ENCODE measurements at places on chromosomes 7 and 10.

GRCh38 chr7:46169384-46169755 lies 248.3 kb upstream of the IGFBP3 start:
- no peak for DNase-seq

DNA sequence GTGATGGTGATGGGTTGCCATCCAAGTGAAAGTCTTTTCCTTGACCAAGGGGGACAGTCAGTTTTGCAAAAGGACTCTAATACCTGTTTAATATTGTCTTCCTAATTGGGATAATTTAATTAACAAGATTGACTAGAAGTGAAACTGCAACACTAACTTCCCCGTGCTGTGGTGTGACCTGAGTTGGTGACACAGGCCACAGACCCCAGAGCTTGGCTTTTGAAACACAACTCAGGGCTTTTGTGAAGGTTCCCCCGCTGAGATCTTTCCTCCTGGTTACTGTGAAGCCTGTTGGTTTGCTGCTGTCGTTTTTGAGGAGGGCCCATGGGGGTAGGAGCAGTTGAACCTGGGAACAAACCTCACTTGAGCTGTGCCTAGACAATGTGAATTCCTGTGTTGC lies 6.9 kb downstream of the PPIF start:
- DNase-seq, result no peak

DNA sequence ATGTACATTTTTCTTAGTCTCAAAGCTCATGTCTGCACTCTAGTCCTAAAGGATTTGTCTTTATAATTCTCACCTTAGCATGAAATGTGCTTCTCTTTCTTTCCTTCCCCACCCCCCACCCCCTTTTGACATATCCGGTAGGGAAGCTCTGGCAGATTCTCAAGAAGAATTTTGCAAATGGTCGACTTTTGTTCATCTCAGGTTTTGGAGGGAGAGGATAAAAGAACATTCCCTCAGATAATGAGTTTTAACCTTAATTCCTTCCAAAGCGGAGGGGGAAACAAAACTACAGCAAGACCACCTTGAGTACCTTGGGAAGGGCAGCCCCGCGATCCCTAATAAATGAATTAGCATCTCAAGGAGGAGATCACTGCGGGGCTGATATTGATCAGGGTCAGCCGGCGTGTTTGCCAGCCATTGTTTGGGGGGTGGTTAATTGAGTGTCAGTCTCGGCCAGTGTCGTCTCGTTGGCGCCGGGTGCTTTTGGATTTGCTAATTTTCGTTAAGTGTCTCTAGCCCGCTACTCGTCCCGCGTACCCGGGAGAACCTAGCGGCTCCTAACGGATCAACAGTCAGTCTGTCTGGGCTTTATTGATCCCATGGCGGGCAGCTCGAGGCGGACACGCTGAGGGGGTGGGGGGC lies 874 bp upstream of the BAMBI start:
- no peak for DNase-seq

DNA sequence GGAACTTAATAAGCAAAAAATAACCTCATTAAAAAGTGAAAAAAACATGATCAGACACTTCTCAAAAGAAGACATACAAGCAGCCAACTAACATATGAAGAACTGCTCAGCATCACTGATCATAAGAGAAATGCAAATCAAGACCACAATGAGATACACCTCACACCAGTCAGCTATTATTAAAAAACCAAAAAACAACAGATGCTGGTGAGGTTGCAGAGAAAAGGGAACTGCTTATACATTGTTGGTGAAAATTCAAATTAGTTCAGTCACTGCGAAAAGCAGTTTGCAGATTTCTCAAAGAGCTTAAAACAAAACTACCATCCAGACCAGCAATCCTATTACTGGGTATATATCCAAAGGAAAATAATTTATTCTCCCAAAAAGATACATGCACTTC lies 513.3 kb downstream of the MDFIC start:
- no peak for DNase-seq

GRCh38 chr10:23114228-23114850 lies 19.0 kb downstream of the MSRB2 start:
- no peak for DNase-seq

GRCh38 chr10:102752266-102752930 lies 8.7 kb downstream of the WBP1L start:
- no peak for DNase-seq

DNA sequence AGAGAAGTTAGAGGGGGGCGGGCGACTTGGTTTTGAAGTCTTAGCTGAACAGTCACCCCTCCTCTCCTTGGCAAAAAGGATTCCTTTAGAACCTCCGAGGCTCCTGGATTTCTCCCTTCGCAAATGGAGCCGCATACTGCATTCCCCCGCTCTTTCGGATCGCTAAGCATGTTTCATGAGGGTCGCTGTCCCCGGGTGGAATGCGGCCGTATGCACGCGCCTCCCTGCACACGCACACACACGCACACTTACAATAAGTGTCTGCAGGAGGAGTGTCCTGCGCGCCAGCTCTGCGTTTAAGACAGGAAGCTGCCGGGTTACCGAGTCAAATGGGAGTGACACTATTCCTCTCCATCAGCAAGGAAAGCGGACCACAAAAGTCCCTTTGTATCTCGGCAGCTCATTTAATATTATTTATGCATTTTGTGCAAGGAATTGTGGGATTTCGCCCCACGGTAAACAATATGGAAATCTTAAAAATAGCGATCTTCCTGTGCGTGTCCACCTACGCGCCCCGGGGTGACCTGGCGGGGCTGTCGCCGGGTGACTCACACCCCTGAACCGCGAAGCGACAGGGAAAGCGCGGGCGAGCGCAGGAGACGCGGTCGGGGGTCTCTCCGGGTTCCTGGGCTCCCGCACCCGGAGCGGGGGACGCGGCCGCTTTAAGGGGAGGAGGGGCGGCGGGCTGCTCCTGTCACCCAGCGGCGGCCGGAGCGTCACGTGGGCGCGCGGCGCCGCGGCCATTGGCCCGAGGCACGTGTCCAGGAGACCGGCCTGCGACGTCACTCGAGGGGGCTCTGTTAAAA lies 988 bp upstream of the EN2 start:
- DNase-seq, result peak; percentile 93

DNA sequence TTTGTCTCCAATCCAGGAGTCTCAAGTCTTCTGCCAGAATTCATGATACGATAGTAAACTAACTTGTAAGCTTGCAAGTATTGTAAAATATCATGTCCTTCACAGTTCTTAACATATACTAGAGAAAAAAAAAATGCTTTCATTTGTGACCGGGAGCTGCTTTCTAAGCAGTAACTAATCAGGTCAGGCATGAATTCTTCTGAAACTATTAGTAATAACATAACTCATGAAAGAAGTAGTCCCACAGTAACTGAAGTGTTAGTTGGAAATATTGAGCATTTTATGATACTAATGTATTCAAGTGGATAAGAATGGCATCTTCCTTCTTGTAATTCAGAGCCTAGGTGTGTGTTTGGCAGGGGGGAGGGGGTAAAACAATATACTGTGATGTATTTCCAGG lies 665.6 kb downstream of the DNAJB9 start:
- DNase-seq, result no peak

GRCh38 chr7:19404912-19405329 lies 259.7 kb upstream of the FERD3L start:
- DNase-seq, result peak; percentile 74

DNA sequence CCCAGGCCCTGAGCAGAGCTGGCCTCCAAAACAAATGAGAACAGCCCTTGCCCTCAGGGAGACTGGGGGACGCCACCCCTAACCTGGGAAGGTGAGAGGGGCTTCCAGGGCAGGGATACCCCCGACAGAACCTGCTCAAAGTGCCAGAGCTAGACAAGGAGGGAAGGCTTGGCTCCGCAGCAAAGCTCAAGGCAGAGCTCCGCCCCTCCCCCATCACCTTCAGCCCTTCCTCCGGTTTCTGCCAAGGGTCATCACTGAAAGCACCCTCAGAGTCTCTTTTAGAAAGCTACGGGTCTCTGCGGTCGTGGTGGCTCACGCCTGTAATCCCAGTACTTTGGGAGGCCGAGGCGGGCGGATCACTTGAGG lies 73.4 kb upstream of the CUX1 start:
- no peak for DNase-seq

- DNase-seq, result peak; percentile 34
Measured at GRCh38 chr7:136807598-136807997, 60.9 kb upstream of the CHRM2 start.

GRCh38 chr10:29204070-29204800 lies 84.6 kb upstream of the LYZL1 start:
- no peak for DNase-seq

Measured in SK-MEL-5 (cell line).